ENCODE measurements at places on chromosomes 7 and 10.
A peak's percentile ranks its signal among the peaks of the same experiment; 100 is the strongest.

GRCh38 chr7:134669845-134670373 is 23.3 kb downstream of the BPGM start:
- DNase-seq = peak; percentile 82

DNA sequence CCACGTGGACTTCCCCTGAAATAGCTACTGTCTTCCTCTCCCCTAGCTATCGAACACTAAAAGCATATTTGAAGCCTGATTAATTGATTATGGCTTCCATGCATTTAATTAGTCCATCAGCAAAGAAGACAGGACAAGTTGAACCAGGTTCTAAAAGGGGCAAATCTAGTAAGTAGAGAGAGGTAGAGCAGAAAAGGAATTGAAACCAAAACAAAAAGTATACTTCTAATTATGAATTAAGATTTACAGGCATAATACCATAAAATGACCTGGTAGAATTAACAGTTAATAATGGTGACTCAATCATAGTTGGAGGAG is 393 bp upstream of the DNAJC1 start:
- DNase-seq = no peak

GRCh38 chr7:129498021-129498420 is 4.3 kb upstream of the SMKR1 start:
- DNase-seq = no peak

DNA sequence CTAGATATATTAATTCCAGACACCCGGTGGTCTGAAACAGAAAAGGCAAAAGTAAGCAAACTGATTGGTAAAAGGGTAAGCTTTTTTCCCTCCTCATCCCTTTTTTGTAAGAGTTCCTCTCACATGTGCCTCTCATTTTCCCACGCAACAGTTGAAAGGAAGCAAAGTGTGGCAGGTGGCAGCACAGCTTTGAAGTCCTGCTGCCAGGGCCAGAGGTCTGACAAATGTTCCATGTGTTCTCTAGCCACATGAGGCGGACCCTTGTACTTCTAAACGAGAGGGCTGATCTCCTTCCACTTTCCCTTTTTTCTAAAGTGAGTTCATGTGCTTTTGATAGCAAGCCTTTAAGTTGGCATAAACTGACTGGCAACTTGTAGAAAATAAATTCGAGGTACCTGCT is 217.5 kb downstream of the POLR1F start:
- DNase-seq = no peak

- DNase-seq = no peak
Measured at GRCh38 chr7:139687980-139688632, 89.7 kb downstream of the HIPK2 start.

DNA sequence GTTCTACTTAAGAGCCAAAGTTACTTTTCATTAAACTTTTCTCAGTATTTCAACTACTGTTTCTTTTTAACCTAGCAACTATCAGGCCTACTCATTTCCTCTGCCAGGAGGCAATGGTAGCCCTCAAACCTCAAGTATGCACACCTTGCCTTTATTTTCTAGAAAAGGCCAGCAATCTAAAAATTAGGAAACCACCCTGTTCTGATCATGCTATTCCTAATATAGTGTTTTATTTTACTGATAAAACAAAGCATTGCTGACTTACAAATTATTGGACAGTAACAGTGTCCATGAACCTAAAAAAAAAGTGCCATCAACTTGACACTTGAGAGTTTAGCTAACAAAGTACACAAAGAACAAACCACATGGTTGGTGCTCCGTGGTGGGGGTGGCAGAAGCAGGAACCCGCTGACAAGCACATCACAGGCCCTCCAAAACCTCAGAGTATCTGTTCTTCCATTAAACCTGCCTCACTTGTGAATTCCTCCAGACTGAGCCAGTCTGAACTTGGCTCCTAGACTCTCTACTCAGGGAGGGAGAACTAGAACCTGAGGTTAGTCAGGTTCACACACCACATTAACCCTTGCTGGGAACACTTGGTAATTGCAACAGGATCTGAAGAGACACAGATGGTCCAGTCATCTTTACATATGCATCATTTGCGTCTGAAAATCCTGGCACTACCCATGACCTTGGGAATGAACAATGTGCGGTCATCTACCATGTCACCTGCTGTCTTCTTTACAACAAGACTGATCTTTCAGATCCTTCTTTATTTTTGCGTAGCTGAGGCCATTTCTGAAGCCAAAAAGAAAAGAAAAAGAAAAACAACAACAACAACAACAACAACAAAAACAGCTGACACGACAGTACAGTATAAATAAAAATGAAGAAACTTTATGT is 31.9 kb downstream of the PIP4K2A start:
- peak; percentile 49 for DNase-seq

DNA sequence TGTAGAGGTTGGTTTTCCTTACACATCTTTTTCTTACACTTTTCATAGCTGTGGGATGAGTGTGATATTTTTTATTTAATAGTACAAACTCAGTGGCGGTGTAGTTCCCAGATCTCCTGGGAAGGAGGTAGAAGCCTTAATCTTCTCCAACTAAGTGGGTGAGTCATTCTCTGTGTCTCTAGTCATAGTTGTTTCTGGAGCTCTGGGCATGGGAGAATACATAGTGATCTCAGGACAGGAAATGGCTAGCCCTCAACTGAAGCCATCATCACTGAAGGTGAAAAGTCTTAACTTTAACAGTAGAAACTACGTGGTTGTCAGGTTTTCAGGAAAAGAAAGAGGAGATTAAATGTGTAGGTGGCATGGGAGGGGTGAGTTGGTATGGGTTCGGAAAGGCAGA is 319.4 kb upstream of the FZD8 start:
- no peak for DNase-seq

GRCh38 chr7:90512821-90513254 is 43.4 kb downstream of the PTTG1IP2 start:
- no peak for DNase-seq

GRCh38 chr10:43110338-43111071 is 27.7 kb upstream of the CSGALNACT2 start:
- DNase-seq = no peak

DNA sequence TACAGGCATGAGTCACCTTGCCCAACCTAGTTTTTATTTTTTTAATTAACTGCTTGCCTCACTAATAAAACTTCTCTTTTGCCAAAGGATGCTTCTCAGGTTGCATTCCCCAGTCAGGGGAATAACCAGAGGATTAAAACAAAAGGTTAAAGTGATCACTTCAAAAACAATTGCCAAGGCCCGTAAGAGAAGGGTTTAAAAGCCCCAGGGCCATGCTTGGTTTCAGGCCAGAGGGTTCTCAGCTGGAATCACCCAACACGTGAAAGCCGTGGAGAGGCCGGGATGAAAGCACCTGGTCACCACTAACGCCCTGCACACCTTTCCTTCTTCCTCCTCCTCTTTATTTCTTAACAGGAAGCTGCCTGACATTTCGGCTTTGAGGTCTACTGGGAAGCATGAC is 587.5 kb downstream of the PTPRN2 start:
- no peak for DNase-seq

- DNase-seq = no peak
Measured at GRCh38 chr7:72161534-72161933, 250.6 kb downstream of the CALN1 start.

DNA sequence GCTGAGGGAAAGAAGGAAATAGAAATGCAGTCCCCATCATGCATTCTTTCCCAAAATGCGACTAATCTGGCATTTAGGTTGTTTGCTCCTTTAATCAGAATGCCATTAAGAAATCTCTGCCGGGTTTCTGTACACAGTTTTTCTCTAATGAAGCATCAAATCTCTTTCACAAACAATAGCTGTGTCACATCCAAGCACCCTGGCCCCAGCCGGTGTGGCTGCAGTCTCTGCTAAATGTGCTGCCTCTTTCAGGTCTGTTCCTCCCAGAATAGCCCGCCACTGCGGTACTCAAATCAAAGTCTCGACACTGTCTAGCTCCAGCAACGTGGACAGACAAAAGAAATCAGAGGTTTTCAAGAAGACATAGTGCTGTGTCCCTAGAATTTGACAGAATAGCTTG is 343.8 kb downstream of the KCNMA1 start:
- no peak for DNase-seq

GRCh38 chr10:95756809-95757684 is 1.1 kb downstream of the ENTPD1 start:
- no peak for DNase-seq

- no peak for DNase-seq
Measured at GRCh38 chr7:43353902-43354301, 229.0 kb upstream of the STK17A start.

- DNase-seq = no peak
Measured at GRCh38 chr7:68998136-68998535, 600.1 kb upstream of the AUTS2 start.

DNA sequence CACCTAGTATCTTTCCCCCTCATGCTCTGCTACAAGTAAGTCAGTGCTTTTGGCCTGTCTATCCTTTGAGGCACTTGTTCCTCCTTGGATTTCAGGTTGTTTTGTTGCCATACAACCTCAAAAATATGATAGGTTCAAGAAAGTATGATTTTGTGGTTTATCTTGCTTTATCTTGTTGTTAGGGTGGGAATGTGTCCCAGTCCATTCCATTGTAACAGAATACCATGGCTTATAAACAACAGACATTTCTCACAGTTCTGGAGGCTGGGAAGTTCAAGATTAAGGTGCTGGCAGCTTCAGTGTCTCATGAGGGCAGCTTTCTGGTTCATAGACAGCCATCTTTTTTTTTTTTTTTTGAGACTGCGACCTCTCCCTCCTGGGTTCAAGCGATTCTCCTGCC is 72.1 kb downstream of the TMEM270 start:
- DNase-seq = no peak

- no peak for DNase-seq
Measured at GRCh38 chr7:8261711-8262695, at the start of gene ICA1. ICA1 (minus strand) TSS chr7:8262167; CDS start chr7:8235926, 26,241 bp downstream.

DNA sequence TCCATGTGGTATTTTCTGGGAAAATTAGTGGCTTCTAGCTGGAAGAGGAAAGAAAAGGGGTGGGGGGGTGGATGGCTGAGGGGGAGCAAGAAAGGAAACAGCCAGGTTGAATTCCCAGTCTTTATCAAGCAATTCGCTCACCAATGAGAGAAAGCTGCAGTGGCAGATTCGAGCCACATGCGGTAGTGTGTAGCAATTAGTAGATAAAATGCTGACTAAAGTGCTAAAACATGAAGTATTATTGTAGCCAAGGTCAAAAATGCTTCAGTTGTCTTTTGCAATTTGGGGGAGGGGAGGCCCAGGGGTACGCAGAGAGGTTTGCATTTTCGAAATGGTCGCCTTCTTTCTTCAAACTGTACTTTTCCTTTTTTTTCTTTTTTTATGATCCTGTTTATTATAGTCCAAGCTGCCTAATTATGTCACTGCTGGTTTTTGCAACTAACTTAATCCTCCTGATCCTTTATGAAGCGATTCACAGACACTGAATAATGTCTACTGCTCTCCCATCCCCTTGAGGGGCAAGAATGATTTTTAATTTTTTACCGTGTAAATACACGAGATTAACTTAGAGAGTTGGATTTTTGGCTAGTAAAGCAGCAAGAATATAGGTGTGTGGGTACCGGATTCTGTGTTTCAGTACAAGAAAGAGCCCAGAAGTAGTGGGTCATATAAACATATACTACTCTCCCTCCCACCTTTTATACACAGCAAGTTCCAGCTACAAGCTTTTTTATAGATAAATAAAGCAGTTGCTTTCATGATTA is 3.6 kb upstream of the ARID5B start:
- no peak for DNase-seq

GRCh38 chr10:68133523-68133922 is 24.2 kb downstream of the MYPN start:
- no peak for DNase-seq

- DNase-seq = no peak
Measured at GRCh38 chr7:94612661-94613060, 43.3 kb downstream of the SGCE start.

GRCh38 chr10:10803278-10803677 is 214.4 kb upstream of the CELF2 start:
- DNase-seq = no peak
